ENCODE measurements at places on chromosomes 1 and 21. TPM values are rescaled to one million over a fixed set of nuclear protein-coding genes. Genes with fewer than 3 reads are reported as not detected.

GRCh38 chr1:110800079-110800478 is 72.9 kb upstream of the CD53 start:
- no peak for DNase-seq

- DNase-seq = no peak
Measured at GRCh38 chr1:231340328-231341013, 2.4 kb downstream of the SPRTN start.

DNA sequence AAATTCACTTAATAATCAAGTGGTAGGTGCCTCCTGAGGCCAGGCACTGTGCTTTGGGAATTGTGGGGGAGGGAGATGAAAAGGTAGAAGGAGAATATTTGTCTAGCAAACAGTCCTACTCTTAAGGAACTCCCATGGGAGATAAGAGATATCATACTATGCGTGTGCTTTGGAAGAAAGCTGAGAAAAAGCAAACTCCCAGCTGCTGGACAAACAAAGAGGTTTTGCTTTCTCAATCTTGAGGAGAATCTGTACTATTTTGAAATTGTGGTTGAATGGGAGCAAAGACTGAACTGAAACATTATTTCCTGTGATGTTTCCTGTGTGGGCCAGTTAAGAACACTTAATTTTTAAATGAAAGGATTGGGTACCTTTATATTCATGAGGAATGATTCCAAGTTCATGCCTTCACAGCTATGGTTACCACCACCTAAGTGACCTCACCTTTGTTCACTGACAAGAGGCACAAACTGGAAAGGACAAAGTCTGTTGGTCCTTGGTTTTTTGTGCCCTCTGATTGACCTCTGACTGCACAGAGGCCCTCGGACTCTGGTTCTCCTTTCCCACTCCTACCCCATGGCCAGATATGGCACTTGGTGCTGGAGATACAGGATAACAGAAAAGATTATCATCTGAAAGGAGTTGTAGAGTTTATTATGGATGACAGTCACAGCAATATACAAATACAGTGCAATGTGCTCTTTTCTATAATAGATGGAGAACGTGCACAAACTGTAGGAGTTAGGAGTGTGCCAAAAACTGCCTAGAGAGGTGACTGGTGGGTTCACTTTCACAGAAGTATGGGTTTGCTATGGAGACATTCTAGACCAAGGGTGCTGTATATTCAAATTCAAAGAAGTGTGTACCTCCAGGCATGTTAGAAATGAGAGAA is 1.6 kb downstream of the CD53 start:
- DNase-seq = no peak

- DNase-seq = no peak
Measured at GRCh38 chr1:96756789-96757188, 35.2 kb downstream of the PTBP2 start.

Gene RIIAD1
- total RNA-seq = not detected

GRCh38 chr1:154115180-154115579 is 39.7 kb downstream of the NUP210L start:
- no peak for DNase-seq

DNA sequence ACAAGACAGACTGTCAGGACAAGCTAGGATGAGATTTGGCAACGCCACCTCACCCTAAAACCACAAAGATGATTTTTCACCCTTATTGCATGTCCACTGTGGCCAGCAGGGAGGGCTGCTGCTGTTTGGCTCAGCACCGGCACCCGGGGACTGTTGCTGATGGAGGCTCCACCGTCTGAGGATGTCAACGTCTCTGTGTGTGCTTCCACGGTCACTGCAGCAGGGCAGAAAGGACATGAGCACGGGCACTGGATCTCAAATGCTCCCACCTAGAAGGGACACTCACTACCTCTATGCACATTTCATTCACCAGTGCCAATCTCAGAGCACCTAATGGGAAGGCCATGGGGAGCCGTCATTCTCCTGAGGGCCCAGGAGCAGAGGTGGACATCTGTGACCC is 599.6 kb downstream of the PTPRU start:
- DNase-seq = peak; percentile 65

DNA sequence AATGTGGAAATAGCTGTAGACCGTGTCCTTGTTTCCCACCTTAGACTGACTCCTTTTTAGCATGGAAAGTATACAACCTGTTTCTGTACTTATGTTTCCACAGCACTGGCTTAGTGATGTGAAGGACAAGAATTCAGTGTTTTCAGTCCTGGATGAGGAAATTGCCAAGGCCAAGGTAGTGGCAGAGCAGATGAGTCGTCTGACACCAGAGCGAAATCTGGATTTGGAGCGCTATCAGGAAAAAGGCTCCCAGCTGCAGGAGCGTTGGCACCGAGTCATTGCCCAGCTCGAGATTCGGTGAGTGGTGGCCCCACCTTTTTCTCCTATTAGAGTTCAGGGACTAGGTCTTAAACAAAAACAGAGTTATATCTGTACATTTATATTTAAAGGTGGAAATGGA is 112.6 kb downstream of the MACF1 start:
- no peak for DNase-seq

All from mesenteric fat pad (tissue), 1 donor.